ENCODE measurements at places on chromosomes 3 and 15.
A peak's percentile ranks its signal among the peaks of the same experiment; 100 is the strongest.

DNA sequence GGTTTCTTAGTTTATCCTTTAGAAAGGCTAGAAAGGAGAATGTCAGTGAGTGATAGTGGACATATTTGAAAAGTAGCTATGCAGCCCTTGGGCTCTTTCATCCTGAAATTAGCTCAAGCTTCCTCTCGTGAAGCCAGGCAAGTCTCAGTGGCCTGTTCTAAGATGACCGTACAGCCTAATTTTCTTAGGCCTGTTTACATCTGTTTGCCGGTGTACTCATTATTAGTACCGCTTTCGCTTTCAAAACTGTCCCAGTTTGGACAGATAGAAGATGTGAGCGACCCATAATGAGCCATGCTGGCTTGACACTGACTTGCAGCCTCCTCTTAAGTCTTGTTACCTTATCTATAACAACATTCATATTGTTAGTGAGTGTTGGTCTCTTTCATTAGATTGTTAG, 5.7 kb upstream of the ARL14 start:
- no peak for DNase-seq

DNA sequence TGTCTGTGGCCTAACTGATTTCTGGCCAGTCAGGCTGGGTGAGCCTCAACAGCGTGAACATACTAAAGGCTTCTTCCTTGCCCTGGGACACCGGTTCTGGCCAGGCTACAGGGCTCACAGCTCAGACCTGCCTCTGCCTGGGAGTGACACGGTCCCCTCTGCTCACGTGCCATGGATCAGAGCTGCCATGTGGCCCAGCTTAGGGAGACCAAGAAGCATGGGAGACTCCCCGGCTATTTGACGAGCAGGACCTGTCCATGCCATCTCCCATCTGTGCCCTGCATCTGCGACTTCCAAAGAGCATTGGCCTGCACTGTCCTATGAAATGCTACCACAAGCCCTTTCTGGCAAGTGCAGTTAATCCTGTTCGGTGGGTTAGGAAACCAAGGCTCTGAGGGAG, 57.4 kb downstream of the APBA2 start:
- no peak for DNase-seq

GRCh38 chr15:31349233-31350141, 22.9 kb downstream of the KLF13 start:
- DNase-seq, result no peak

DNA sequence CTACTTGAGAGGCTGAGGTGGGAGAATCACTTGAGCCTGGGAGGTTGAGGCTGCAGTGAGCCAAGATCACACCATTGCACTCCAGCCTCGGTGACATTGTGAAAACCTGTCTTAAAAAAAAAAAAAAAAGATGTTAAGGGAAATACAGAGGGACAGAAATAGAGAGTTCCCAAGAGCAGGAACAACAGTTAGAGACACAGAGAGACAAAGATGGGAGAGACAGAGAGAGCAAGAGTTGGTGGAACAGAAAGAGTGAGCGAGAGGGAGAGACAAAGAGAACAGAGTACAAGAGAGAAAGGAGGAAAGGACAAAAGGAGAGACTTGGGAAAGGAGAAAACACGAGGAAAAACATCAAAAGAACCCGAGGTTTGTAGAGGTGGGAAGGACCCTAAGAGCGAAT, 35.8 kb downstream of the BHLHE40 start:
- DNase-seq, result no peak

DNA sequence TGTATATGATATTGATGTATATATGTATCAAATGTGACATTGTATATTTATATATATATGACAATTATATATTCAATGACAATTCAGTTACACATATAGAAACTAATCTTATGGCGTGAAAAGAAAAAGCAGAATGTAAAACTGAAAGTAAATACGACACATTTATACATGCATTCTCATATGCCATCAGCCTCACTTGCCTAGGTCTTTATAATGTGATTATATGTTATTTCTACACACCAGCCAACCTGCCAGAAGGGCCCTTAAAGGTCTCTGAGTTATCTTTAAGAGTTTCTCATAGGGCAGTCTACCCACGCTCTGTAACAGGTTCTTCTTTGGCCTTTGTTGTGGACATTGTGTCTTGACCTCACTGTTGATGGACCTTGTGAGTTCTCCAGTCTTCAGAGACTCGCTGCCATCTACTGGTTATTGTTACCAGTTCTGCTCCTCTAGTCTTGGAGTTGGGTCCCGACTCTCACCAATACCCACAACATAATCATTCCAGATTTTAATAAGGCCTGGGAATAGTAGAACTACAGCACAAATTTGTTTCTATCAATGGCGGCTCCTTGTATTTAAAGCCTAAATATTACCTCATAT, 371.5 kb upstream of the GOLIM4 start:
- no peak for DNase-seq

GRCh38 chr3:120554812-120555606, 41.1 kb upstream of the NDUFB4 start:
- peak; percentile 59 for DNase-seq

DNA sequence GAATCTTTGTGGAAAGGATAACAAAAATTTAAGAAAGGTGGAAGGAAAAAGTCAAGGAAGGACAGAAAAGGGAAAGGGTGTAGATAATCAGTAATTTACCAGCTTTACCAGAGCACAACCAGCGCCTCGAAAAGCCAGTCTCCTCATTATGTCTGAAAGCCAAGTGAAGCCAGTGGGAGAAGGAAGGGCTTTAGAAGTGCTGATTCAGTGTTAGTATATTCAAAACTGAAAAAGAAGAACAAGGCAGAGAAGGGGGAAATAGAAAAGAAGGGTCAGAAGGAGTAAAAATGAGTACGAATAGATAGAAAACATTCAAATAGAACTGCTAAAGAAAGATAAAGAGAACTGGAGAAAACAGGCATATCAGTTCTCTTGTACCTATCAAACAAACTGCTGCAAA, 4.1 kb downstream of the PBRM1 start:
- DNase-seq, result no peak

DNA sequence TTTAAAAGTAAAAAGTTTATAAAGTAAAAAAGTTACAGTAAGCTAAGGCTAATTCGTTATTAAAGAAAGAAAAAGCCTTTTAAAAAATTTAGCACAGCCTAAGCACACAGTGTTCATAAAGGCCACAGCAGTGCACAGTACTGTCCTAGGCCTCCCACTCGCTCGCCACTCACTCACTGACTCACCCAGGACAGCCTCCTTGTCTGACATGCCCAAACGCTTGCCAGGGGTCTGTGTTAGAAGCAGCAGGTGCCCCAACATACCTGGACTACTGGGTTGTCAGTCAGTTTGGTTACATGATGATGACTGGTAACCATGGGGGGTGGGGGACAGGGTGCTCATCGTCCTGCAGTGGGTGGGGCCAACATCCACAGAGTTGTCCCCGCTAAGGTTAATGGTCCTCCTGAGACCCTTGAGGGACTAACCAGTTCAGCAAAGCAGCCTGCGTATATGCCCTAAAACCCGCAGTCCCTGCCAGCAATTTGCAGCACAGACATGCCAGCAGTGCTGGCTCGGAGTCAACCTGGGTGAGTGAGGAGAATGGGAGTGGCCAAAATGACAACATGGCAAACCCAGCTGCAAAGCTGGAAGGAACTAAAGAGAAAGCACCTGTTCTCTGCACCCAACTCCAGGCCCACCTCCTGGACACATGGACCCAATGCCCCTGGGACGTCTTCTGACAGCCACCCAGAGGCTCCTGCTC, 49.2 kb downstream of the CYFIP1 start:
- DNase-seq, result peak; percentile 71

- no peak for DNase-seq
These were observed 119.7 kb downstream of the SNRK start for GRCh38 chr3:43405888-43406642.

DNA sequence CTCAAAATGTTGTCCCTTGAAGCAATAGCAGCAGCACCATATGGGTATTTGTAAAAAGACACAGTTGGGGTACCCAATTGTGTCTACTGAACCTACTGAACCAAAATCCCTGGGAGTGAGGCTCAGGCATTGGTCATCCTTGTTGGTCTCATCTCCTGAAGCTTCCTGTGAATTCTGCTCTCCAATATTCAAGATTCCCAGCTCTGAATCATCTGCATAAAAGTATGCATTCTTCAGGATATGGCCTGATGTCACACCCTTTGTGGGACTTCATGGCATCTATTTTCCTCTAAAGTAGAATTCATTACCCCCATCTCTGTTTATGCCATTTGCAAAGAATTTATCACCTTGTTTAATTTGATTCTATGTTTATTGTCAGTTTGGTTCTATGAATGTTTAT, 13.3 kb upstream of the PTX3 start:
- no peak for DNase-seq

DNA sequence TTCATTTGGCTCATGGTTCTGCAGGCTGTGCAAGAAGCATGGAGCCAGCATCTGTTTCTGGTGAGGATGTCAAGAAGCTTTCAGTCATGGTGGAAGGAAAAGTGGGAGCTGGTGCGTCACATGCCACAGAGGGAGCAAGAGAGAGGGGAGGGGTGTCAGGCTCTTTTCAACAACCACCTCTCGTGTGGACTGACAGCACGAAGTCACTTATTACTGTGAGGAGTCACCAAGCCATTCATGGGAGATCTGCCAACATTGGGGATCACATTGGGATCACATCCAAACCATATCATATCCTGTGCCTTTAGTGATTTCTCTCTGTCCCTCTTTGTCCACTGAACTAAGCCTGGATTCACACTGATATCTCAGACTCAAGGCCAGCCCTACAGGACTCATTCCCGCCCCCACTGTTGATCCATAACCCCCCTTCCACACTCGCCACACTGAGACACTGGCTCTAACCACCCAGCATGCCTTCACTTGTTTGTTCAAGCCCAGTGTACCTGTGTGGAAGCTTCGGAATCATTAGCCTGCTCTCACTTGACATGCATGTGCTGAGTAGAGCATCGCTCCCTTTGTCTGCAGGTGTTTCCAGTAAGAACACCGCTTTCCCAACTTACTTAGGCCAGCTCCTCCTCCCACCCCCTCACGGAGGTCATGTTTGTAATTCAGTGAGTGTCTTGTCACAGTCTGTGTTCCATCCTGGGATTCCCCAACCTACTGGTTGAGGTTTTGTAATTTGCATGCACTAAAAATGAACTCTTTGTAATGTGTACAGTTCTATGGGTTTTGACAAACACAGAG, 132.2 kb downstream of the KLF13 start:
- DNase-seq, result peak; percentile 26

- no peak for DNase-seq
These were observed 3.1 kb downstream of the CPLX3 start for GRCh38 chr15:74829486-74829885.

DNA sequence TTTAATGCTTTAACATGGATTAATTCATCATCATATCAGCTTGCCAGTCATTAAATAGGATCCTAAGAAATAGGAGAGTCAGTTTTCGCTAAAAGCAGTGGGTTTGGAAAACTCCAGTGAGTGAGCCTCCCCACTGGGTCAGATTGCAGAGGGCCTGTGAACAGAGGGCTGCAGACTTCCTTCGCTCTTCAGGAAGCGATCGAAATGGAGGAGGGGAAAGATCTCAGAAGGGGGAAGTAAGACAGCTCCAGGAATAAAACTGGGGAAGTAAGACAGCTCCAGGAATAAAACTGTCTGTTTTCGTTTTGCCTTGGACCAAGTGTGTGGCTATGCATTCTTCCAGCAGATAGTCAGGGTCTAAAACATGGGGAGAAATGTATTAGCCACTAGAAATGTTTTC, 124.8 kb upstream of the C15orf61 start:
- DNase-seq, result no peak

DNA sequence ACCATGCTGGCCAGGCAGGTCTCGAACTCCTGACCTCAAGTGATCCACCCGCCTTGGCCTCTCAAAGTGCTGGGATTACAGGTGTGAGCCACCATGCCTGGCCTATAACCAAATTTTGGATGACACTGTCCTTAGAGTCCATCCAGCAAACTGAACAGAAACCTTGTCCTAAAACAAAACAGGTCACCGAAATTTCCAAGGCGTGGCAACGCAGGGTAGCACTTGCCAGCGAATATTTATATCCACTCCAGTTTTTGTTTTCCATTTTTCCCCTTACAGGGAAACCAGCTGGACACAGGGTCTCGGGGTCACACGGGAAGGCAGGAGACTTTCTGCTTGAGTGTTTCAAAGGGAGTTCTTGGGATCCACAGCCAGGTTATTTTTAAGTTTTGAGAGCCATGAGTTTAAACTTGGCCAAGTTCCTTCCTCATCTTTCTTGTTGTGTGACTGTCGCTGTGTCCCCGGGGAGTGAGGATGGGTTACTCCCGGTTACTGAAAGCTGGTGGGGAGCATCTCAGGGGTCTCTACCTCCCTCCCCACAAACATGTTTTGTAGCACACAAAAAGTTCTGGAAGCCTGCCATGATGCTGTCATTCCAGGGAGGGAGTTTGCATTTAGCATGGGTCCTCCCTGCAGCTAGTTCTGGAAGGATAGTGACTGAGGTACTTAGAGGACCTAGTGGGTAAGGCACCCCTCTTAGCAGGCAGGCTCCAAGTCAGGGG, 12.6 kb downstream of the LIMD1 start:
- DNase-seq, result no peak

DNA sequence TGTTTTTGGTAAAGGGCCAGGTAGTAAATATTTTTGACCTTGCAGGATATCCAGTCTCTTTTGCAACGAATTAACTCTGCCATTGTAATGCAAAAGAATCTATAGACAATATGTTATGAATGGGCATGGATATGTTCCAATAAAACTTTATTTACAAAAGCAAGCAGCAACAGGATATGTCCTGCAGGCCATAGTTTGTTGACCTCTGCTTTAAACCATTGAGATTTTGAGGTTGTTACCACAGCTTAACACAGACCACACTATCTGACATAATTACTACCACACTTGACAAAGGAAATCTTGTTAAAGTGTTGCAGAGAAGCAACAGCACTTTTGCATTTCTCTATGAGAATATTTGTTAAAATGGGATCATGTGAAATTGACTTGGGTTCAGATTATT, 349.3 kb downstream of the ERC2 start:
- DNase-seq, result no peak

DNA sequence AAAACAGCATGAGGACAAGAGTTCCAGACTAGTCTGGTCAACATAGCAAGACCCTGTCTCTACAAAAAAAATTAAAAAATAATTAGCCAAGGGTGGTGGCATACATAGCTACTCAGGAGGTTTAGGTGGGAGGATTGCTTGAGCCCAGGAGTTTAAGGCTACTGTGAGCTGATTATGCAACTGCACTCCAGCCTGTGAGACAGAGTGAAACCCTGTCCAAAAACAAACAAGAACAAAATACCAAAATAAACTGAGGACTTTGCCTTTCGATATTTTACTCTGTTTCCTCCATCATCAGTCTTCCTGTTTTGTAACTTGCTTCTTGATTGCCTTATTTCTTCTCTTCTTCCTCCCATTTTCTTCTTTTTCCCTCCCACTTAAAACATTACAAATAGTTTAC, 504.4 kb downstream of the ROBO1 start:
- no peak for DNase-seq

GRCh38 chr3:14793126-14793857, 25.5 kb upstream of the FGD5 start:
- DNase-seq, result no peak

GRCh38 chr3:38271553-38271952, 5.9 kb downstream of the SLC22A13 start:
- DNase-seq, result no peak

- DNase-seq, result no peak
These were observed 124.2 kb downstream of the SATB1 start for GRCh38 chr3:18300916-18301315.

Data from left lobe of liver (tissue), 2 donors.